ENCODE measurements at places on chromosomes 2 and 18. TPM values are rescaled to one million over a fixed set of nuclear protein-coding genes. Genes with fewer than 3 reads are reported as not detected.

DNA sequence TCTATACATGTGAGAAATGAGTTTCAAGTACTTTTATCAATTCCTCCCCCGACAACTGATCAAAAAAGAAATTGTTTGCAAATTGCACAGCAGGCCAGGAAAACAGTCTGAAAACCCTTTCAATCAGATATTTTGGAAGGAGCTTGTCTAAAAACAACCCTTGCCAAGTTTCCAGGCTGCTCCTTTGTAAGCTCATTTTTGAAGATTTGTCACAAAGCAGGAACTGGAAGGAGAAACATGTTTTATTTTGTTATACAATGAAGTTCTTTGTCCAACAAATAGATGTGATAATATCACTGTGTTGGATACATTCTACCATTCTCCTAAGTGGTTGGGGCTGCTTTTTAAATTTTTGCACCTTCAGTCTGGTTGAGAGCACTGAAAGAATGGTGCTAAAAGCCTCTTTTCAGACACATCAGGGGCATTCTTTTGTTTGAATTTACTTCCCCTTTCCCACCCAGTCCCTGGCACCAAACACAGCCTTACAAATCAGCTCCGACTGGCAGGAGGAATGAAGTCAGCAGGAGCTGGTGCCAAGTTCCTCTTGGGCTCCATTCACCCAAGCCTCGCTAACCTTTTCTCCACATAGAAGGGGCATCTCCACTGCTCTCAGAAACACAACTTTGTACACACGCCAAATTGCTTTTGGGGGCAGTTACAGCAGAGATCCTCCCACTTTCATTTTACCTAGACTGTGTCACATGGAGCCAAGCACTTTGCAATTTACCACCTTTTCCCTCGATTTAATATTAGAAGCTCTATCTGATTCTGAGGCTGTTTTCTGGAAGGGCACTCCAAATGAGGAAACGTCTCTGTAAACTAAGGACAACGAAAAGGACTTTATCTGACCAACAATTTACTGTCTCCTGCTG lies 88.0 kb downstream of the C1D start:
- H3K27ac ChIP-seq, result no peak overlapping the region
- no peaks in the 10 kb centered on the region for H3K4me1 ChIP-seq
- no peaks in the 10 kb centered on the region for H3K36me3 ChIP-seq

GRCh38 chr18:55380589-55380988 lies 207.4 kb downstream of the TCF4 start:
- H3K4me3 ChIP-seq, result no peak overlapping the region
- no peaks in the 10 kb centered on the region for H3K36me3 ChIP-seq
- DNase-seq, result peak; percentile 91
- H3K4me1 ChIP-seq, result no peaks in the 10 kb centered on the region
- H3K27me3 ChIP-seq, result no peaks in the 10 kb centered on the region

GRCh38 chr2:107430596-107431266 lies 396.0 kb upstream of the RGPD4 start:
- no peak for DNase-seq
- no peaks in the 10 kb centered on the region for H3K36me3 ChIP-seq
- no peaks in the 10 kb centered on the region for H3K4me1 ChIP-seq
- no peak overlapping the region for H3K4me3 ChIP-seq
- H3K27ac ChIP-seq, result no peak overlapping the region

GRCh38 chr2:62527478-62528210 lies 21.6 kb upstream of the TMEM17 start:
- no peaks in the 10 kb centered on the region for H3K4me1 ChIP-seq
- H3K4me3 ChIP-seq, result no peak overlapping the region
- H3K27me3 ChIP-seq, result no peaks in the 10 kb centered on the region
- H3K27ac ChIP-seq, result no peak overlapping the region
- peak; percentile 21 for DNase-seq
- H3K36me3 ChIP-seq, result no peaks in the 10 kb centered on the region

ARL5A gene
- polyA plus RNA-seq, result 25.1 TPM

NAT8 gene
- not detected for polyA plus RNA-seq

C2orf80 gene
- not detected for polyA plus RNA-seq

EFR3B gene
- polyA plus RNA-seq, result 0.24 TPM

TLX2 gene
- not detected for polyA plus RNA-seq

TRIM54 gene
- not detected for polyA plus RNA-seq

TRIM43 gene
- not detected for polyA plus RNA-seq
